Stimulated activated CD8-positive, alpha-beta memory T cell treated with anti-CD3 and anti-CD28 coated beads, Interleukin-7, amount 100 ng/mL, for 24 hours (primary cell): ENCODE measurements at places on chromosomes 5 and 9.

- DNase-seq, result no peak
These were observed 52.4 kb upstream of the PHYKPL start for GRCh38 chr5:178284996-178285395.

- DNase-seq, result no peak
These were observed 77.9 kb downstream of the LHFPL2 start for GRCh38 chr5:78570646-78571045.

GRCh38 chr9:92171822-92172221, 56.6 kb upstream of the SPTLC1 start:
- DNase-seq, result no peak

DNA sequence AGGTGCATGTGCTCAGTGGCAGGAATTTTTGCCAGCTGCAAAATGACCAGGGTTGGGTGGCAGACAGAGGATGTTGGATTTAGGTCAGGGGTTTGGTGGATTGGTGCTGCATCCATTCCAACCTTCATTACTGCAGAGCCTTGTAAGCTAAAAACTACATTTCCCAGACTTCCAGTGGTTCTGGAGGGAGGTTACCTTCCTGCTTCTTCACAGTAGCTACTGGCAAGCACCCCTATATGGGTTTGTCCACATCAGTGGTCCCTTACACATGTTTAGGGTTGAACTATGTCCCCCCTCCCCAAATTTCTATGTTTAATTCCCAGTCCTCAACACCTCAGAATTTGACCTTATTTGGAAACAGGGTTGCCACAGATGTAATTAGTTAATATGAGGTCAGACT, 20.7 kb upstream of the IL17B start:
- DNase-seq, result no peak
